ENCODE measurements at places on chromosomes 4 and X. TPM values are rescaled to one million over a fixed set of nuclear protein-coding genes. Genes with fewer than 3 reads are reported as not detected.

DNA sequence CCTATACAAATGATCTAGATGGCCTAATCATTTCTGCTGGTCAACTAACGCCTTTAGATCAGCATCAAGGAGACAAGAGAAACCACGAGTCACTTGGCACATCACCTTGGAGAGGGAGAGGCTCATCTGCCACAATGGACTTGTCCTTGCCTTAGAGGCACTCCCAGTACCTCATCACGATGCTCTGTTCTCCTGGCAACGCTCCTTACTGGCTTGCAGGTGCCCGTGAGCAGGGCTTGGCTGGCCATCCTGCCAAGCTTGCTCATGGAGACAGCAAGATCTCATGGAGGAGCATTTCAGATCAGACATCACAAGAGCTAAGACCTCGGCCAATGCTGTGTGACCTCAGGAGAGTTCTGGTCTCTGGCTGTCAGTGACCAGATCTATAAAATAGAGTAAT lies 2.7 kb upstream of the SMIM20 start:
- no peaks in the 10 kb centered on the region for H3K36me3 ChIP-seq
- no peak overlapping the region for H3K4me3 ChIP-seq
- peaks cover 8% of the 10 kb centered on the region for H3K4me1 ChIP-seq
- no peak overlapping the region for H3K27ac ChIP-seq
- no peak for DNase-seq

DNA sequence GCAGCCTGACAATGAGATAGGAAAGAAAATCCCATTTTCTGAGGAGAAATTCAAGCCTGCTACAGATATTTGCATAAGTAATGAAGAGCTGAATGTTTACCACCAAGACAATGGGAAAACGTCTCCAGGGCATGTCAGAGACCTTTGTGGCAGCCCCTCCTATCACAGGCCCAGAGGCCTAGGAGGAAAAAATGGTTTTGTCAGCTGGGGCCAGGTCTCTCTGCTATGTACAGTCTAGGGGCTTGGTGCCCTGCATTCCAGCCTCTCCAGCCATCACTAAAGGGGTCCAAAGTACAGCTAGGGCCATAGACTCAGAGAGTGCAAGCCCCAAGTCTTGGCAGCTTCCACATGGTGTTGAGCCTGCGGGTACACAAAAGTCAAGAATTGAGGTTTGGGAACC lies 361.6 kb upstream of the ANXA10 start:
- H3K27me3 ChIP-seq = no peaks in the 10 kb centered on the region
- no peak for DNase-seq
- H3K27ac ChIP-seq = no peak overlapping the region
- peaks cover 9% of the 10 kb centered on the region for H3K36me3 ChIP-seq
- no peak overlapping the region for H3K4me3 ChIP-seq

The FRYL gene
- 53.3 TPM for total RNA-seq

The SPANXB1 gene
- not detected for total RNA-seq

All from GM23338 (cell line).